ENCODE measurements at places on chromosomes 3 and 15. TPM values are rescaled to one million over a fixed set of nuclear protein-coding genes. Genes with fewer than 3 reads are reported as not detected.

GRCh38 chr3:171428892-171429291, 31.3 kb downstream of the TNIK start:
- no peak for DNase-seq

DNA sequence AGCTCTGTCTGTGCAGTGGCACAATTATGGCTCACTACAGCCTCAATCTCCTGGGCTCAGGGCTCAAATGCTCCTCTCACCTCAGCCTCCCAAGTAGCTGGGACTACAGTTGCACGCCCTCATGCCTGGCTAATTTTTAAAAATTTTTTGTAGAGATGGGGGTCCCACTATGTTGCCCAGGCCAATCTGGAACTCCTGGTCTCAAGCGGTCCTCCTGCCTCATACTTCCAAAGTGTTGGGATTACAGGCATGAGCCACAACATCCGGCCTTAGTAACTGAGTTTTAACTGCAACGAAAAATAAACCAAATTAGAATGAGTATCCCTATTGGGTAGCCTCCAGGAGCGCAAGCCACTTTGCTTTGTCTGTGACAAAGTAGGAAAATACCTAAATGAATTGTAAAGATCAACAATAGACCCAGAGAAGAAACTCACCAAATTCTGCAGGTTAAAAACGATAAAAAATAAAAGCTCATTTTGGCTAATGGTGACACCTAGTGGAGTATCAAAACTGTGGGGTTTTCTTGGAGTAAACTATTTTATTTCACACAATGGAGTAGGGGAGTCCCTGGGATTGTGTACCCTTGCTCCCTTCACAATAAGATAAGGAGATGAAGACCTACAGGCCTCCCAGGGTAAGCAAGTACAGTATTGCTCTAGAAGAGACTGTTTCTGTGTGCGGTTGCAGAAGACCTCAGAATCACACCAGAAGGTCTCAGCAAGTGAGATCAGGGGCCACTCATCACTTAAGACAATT, 21.0 kb upstream of the CA12 start:
- DNase-seq, result no peak

DPPA4 gene
- not detected for total RNA-seq

CKMT1A gene
- total RNA-seq, result not detected

DNA sequence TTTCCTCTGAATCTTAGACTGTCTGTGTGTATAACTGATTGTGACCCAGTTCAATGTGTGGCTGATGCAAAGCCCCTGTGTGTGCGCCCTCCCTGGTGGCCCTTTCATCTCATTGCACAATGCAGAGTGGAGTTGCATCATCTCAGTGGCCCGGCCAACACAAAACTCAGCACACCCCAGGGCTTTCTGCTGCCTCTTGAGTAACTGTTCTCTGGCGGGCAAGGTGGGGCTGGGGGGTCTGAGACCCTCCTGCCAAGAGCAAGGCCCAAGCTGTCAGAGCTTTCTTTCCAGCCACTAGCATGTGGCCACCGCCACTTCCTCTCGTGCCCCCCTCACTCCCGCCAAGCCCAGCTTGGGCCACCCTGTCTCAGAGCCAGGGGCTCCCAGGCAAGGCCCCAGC, 80.7 kb upstream of the ALDH1L1 start:
- peak; percentile 30 for DNase-seq

SERPINI2 gene
- total RNA-seq, result not detected

DNA sequence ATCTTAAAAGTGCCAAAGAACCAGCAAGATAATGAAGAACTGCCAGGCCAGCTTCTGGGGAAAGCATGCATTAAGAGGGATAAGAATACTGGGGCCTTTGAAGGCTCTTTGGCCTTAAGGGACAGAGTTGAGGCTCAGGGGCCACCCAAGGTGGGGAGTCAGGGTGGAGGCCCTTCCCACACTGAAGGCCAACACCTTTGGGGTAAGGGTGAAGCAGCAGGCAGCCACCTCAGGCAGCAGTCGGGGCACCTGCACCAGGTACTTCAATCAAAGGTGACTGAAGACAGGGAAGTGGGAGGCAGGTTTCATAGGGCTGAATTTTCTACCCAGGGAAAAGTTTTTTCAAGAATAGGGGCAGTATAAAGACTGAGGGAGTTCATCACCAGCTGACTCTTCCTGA, 87.7 kb upstream of the KLF13 start:
- no peak for DNase-seq

CCNB2 gene
- total RNA-seq, result 0.42 TPM

DNA sequence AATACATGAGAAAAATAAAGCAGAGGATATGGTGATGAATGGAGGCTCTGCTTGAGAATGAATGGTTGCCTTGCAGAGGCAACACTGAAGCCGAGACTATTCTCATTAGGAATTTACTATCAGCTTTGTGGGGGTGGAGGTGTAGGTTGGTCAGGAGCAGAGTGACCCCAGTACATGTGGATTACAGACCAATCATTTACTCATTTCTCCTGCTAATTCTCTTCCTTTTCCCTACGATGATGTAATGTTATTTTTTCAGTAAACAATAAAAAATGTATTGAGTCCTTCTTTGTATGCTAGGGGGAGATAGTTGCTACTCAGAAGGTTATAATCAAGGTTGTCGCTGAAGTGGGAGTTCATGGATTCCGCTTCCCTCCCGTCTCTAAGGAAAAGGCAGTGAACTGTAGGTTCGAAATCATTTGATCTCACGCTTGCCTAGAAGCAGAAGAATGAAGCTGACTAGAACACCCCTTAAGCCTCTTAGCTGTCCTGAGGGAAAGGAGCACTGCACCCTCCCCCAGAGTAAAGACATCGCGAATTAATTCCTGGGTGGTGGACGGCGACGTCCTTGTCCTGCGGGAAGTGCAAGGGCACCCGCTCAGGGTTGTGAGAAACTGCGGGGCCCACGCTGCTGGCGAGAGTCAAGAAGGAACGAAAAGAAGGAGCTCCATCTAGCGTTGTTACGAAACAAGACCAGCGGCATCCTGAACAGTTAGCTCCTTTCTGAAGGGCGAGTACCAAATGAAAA, 213.2 kb upstream of the PFN2 start:
- DNase-seq, result peak; percentile 25

- DNase-seq, result no peak
These were observed 65.9 kb upstream of the ACTC1 start for GRCh38 chr15:34861214-34861613.

GRCh38 chr15:100951965-100952364, 32.8 kb downstream of the LRRK1 start:
- DNase-seq, result no peak

DNA sequence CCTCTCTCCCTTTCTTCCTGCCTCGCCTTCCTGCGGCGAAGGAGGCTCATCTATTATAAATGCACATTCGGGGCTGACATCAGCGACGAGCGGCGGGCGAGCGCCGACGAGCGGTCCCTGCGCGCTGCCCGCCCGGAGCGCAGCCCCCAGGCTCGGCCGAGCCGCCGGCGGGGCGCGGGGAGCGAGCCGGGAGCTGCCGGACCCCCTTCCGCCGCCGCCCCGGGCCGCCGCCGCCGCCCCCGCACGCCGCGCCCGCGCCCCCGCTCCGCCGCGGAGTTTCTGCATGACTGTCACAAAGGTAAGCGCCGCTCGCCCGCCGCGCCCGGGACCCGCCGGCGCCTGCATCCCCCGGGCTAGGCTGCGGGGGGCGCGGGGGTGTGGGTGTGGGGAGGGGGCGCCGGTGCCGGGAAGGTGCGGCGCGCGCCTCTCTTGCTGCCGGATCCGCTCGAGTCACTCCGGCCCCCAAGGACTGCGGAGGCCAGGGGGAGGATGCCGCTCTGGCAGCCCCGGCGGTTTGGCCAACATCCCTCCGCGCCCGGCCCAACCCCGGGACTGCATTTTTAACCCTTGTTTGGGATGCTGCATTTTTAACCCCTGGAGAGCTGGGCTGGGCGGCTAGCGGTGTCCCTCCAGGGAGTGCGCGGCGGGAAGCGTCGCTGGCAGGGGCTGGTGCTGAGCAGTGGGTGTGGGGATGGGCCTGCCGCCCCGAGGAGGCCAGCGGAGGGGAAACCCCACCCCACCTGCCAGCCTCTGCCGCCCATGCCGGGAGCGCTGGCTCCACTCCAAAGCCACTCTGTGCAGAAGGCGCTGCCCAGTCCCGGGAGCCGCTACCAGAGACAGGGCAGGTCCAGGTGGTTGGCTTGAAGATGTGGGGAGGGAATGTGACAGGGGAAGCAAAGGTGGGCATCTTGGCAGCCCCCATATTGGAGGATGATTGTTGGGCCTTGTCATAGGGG, at the start of gene CORO2B:
TSS of gene CORO2B (plus strand) at position 14 of the 956 bp plus-strand sequence. CDS start at position 284, 270 bp downstream.
- DNase-seq, result no peak

Measured in thoracic aorta (tissue), 2 donors.